Cardiac septum (tissue), 1 donor: ENCODE measurements at places on chromosomes 4 and X. TPM values are rescaled to one million over a fixed set of nuclear protein-coding genes. Genes with fewer than 3 reads are reported as not detected.

Gene CFAP99
- not detected for total RNA-seq

Gene CXCL11
- total RNA-seq: 0.32 TPM

Gene GSX2
- total RNA-seq: not detected

Gene POU4F2
- not detected for total RNA-seq

Gene SLC4A4
- total RNA-seq: 22.0 TPM

Gene DDX60
- total RNA-seq: 10.8 TPM

- no peak for DNase-seq
Measured at GRCh38 chr4:83282049-83282535, 2.5 kb downstream of the COQ2 start.

- DNase-seq: no peak
Measured at GRCh38 chr4:169342906-169343564, 72.3 kb upstream of the SH3RF1 start.

DNA sequence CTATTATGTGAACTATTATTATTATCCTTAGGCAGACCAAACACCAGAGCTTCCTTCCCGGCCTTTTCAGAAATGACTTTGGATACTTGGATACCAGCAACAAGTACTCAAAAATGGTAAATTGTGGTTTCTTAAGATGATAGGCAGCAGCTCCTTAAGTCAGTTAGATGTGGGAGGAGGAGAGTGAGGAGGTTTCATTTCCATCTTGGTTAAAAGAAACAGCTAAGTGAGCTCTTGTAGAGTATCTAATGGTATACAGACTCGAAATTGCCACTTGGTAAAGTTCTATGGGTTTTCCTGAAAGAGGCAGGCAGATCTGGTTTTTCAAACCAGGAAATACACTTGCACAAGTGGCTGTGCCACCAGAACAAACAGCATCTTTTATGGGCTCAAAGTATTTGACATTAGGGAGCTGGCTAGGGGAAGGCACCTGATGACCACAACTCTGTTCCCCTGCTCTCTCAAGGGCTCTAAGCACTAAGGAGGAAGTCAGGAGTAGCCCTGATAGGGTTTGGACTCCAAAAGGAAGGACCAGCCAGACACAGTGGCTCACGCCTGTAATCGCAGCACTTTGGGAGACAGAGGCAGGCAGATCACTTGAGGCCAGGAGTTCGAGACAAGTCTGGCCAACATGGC, 130.9 kb downstream of the TMEM164 start:
- DNase-seq: no peak

GRCh38 chrX:150507251-150507856, 61.1 kb upstream of the MTM1 start:
- DNase-seq: no peak

DNA sequence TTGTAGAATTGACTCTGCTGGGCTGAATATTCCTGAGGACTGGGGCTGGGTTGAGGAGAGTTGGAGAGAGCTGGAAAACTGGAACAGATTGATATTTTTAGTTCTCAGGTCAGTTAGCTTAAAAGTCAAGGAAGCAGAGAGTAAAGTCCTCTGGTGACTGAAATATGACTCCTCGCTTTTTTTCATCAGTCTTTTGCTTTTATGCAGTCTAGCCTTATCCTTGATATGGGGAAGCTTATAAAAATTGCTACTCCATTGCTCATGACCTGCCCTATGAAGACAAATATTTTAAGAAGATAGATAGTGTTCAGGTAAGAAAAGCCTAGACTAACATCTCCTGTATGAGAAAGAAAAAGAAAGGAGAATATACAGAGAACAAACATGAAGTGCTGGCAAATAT, 152.7 kb downstream of the C4orf33 start:
- DNase-seq: no peak

GRCh38 chr4:79625361-79625760, 217.3 kb upstream of the GK2 start:
- no peak for DNase-seq

GRCh38 chr4:119958983-119959382, 107.7 kb downstream of the MAD2L1 start:
- no peak for DNase-seq

- DNase-seq: no peak
Measured at GRCh38 chrX:74272230-74272629, 31.8 kb upstream of the ZCCHC13 start.

GRCh38 chrX:33725535-33726210, 406.4 kb downstream of the FAM47A start:
- no peak for DNase-seq

DNA sequence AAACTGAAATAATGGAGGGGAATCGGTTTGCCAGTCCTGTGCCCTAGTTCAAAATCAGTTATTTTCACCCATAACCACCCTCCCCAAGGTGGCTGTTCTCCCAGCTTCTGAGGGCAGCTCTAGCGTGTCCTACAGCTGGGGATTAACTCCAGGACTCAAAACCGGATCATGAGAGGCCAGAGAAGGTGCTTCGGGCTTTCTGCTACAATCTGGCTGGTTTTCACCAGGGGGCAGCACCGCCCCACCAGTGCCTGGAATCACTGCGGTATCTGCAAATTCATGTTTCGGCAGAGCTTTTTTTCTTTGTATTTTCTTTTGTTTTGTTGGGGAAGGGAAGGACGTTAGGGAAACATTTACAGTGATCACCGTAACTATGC, 28.4 kb downstream of the PDHA1 start:
- DNase-seq: no peak

DNA sequence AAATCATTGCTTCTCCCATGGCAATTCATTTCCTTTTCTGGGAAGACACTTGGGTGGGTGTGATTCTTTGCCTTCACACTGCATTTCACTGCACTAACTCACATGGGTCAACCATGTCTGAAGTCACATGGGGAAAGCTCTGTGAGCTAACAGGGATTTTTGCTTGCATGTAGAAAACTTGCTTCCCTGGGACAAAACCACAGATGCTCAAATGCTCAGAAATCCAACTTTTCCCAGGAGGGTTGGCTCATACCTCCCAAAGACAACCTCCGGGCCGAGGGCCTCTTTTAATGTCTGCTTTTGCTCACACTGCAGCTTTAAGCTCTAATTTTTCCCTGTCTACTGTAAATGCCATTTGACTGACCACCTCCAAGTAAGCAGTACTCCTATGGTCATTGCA, 1695.2 kb downstream of the STIM2 start:
- no peak for DNase-seq

- DNase-seq: no peak
Measured at GRCh38 chr4:101307899-101308298, 39.4 kb downstream of the PPP3CA start.

GRCh38 chr4:6184169-6184568, 16.2 kb downstream of the JAKMIP1 start:
- no peak for DNase-seq

GRCh38 chr4:174117445-174117844, 166.0 kb downstream of the FBXO8 start:
- no peak for DNase-seq

DNA sequence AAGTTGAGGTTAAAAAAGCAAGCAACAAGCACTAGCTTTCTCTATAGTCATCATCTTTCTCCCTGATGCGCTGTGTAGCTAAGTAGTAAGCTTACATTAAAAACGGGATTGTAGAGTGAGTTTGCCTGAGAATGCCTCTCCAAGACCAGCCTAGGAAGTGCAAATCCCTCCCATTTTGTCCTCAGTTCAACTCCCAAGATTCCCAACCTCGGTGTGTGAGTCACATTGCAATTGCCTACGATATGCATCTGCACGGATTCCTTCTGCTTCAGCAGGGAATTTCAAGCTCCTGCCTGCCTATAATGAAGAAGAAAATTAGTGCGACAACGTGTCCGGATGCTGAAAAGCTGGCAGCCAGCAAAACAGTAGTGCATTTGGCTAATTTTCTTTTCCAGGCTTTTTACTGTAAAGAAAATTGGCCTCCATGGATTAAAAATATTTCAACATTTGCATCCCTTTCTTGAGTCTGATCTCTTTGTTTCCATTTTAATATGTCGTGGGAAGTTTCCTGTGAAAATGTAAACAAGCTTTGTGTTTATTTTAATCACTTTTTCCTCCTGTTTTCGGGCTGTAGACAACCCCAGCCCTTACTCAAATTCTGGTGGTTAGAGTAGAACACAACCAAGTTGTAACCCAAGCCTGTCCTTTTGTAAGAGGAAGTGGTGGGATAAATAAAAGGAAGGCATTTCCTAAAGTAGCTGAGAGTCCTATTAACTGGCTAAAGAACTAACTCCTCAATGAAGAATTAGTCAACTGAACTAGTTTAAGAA, 58.4 kb upstream of the TET2 start:
- DNase-seq: no peak

- DNase-seq: no peak
Measured at GRCh38 chr4:150986085-150986484, 29.0 kb downstream of the LRBA start.

DNA sequence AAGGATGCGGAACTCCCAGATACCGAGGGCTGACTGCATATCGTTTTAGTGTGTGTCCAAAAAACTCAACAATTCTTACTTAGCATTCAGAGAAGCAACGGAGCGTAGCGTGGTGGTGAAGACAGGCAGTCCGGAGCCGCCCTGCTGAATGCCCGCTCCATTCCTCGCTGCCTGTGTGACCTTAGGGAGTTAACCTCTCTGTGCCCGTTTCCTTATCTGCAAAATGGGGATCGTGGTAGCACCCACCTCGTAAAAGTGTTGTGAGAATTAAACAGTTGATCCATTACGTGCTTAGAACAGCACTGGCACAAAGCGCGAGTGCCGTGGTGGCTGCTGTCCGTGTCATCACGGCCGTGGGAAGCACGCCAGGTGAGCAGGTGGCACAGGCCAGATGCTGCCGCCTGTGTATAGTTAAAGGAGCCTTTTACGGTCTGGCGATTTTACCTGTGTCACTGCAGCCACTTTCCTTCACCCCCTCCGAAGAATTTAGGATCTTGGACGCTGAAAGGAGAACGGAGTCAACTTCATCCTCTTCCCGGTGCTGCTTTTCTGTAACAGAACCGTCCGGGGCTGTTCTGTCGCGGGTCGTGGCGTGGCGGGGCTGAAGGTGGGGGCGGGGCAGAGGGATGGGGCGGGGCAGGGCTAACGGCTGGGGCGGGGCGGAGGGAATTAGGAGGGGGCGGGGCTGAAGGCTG, 885 bp downstream of the CCDC110 start:
- DNase-seq: no peak

DNA sequence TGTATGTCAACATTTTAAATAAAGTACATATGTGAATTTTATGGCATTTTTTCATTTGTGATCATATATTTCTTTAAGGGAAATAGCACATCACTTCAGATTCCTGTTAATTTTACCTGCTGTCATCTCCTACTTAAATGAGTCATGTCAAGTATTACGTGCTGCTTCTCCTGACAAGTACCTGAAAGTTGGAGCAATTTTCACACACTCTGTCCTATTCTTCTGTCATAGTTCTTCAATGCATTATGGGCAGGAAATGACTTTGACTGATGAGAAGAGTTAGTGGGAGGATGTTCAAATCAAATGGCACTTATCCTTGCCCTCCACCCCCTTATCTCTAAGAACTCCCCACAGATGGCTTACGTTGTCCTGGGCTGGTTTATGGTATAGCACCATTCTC, 64.2 kb upstream of the SYTL5 start:
- DNase-seq: no peak

- no peak for DNase-seq
Measured at GRCh38 chr4:15868826-15869413, 69.6 kb downstream of the FGFBP1 start.

- no peak for DNase-seq
Measured at GRCh38 chr4:180900781-180901180, 1342.4 kb upstream of the TENM3 start.

DNA sequence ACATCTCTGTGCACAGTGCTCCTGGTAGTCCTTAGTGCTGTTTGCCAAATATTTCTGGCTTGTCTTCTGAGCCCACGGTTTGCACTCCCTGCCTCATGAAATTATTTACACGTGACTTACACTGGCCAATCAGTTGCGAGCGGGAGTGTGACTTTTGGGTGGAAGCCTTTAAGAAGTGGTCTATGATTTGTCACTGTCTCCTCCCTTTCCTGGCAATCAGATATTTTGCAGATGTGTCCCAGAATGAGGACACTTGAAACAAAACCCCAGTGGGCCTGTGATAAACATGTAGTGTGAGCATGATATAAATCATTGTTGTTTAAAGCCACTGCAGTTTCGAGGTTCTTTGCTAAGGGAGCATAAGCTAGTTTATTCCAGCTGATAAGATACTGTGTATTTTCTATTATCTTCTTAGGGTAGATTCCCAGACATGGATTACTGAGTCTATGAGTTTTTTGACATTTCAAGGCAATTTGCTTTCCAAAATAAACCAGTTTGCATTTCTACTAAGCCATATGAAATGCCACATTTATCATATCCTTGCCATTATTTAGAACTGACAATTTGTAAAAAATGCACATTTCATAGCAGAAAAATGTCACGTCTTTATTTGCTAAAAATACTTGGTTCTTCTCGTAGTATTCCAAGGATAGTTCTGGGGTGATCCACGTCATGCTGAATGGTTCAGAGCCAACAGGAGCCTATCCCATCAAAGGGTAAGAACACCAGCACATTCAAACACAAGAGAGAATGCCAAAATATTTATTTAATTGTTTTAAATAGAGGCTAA, 12.0 kb downstream of the BST1 start:
- DNase-seq: no peak

DNA sequence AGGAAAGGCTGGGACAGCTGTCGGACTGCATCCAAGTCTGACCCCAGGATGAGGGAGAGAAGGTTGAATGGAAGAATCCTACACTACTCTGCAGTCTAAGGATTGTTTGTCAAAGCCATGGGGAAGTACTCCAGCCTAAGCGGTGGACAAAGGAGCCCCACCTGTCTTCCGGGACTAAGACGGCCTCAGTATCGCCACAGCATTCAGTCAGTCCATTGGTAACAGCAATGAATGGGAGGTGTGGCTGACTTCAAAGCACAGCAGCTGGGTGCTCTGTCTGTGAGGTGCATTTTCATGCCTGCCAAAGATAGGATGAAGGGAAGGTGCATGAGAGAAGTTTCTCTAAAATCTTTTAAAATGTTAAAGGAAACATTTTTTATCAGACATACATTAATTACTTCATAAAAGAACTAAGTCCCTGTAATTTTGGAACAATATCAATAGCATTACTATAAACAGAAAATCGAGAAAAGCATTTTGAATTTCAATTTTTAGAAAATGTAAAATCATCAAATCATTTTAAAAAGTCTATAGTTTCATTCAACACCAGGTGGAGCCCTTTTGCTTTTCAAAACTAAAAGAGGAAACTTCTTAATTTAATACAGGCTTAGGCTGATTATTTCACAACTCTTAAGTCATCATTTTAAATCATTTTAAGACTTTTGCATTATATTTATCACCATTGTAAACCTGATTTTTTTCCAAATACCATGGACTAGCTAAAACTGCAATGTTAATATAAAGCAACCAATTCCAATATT, 27.6 kb upstream of the INTU start:
- DNase-seq: no peak

DNA sequence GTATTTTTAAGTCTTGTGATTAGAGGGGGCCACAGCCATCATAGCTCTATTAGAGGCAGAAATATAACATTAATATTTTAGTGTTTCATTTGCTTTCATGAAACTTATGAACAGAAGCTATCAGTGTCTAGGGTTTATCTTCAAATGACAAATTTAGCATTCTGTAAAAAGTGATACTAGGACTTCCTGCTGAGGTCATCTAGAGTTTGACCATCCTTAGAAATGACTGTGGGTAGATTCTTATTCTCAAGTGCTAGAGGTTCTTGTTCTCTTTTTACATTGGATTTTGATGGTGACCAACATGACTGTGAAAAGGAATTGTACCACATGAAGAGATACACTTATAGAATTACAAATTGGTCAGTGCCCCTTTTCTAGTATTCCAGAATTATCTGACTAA, 568.6 kb downstream of the RPA4 start:
- DNase-seq: no peak

GRCh38 chrX:140389331-140389730, 115.5 kb downstream of the SOX3 start:
- DNase-seq: no peak

- DNase-seq: no peak
Measured at GRCh38 chr4:107896646-107897045, 34.7 kb upstream of the CYP2U1 start.
